Tibial nerve (tissue), 4 donors: ENCODE measurements at places on chromosomes 6 and 20. TPM values are rescaled to one million over a fixed set of nuclear protein-coding genes. Genes with fewer than 3 reads are reported as not detected.

The SIRPD gene
- not detected for total RNA-seq

DNA sequence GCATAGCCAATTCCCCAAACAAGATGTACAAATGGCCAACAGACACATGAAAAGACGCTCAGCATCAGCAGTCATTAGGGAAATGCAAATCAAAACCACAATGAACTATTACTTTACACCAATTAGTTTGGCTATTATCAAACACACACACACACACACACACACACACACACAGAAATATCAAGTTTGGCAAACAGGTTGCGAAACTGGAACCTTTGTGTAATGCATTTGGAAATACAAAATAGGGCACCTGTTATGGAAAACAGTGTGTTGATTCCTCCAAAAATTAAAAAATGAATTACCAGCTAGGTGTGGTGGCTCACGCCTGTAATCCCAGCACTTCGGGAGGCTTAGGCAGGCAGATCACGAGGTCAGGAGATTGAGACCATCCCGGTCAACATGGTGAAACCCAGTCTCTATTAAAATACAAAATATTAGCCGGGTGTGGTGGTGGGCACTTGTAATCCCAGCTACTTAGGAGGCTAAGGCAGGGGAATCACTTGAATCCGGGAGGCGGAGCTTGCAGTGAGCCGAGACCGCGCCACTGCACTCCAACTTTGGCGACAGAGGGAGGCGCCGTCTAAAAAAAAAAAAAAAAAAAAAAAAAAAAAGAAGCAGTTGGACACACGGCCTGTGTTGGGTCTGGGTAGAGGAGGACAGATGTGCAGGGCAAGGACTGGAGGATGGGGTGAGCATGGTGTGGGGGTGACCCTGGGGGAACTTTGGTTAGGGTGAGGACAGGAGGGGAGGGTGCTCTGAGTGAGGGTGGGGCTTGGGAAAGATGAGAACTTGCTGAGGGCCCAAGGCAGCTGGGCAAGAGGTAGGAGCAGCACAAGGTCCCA lies 23.8 kb downstream of the HLA-F start:
- no peak for DNase-seq
- no peak overlapping the region for H3K4me3 ChIP-seq
- peaks cover 9% of the 10 kb centered on the region for H3K4me1 ChIP-seq
- no peak overlapping the region for H3K27ac ChIP-seq
- peaks cover 24% of the 10 kb centered on the region for H3K36me3 ChIP-seq
- H3K27me3 ChIP-seq: no peaks in the 10 kb centered on the region

DNA sequence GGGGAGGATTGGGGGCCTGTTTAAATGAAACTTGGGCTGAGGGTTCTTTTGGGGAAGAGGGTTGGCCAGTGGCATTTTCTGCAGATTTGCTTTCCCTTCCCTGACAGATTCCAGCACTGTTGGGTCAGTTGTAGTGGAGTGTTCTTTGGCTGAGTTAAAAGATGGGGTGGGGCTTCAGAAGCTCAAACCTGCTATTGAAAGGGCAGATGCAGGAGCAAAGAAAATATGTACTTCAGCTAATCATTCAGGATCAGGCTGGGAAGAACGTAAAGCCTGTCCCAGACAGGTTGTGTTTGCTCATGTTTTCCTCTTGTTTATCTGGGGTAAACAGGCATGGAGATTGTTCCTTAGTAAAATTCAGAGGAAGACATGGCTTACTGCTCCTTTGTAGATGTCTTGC lies 2.5 kb downstream of the SASH1 start:
- H3K36me3 ChIP-seq: no peaks in the 10 kb centered on the region
- no peak for DNase-seq
- H3K27me3 ChIP-seq: no peaks in the 10 kb centered on the region
- H3K27ac ChIP-seq: peak overlapping the region; percentile 25
- H3K4me3 ChIP-seq: peak overlapping the region; percentile 3

GRCh38 chr20:51341581-51341980 lies 200.9 kb downstream of the NFATC2 start:
- H3K4me3 ChIP-seq: no peak overlapping the region
- H3K27ac ChIP-seq: no peak overlapping the region
- H3K36me3 ChIP-seq: no peaks in the 10 kb centered on the region

- no peaks in the 10 kb centered on the region for H3K4me1 ChIP-seq
- no peak overlapping the region for H3K4me3 ChIP-seq
- H3K27ac ChIP-seq: no peak overlapping the region
- no peaks in the 10 kb centered on the region for H3K36me3 ChIP-seq
- DNase-seq: no peak
These were observed 124.1 kb downstream of the CBLN4 start for GRCh38 chr20:55881204-55881603.

- no peaks in the 10 kb centered on the region for H3K36me3 ChIP-seq
- peak; percentile 60 for DNase-seq
- no peaks in the 10 kb centered on the region for H3K4me1 ChIP-seq
- H3K27me3 ChIP-seq: no peaks in the 10 kb centered on the region
These were observed 14.2 kb downstream of the PAX1 start for GRCh38 chr20:21719592-21720214.
